ENCODE measurements at places on chromosomes 16 and 17. TPM values are rescaled to one million over a fixed set of nuclear protein-coding genes. Genes with fewer than 3 reads are reported as not detected.
A peak's percentile ranks its signal among the peaks of the same experiment; 100 is the strongest.

Gene DLX4
- under 0.01 TPM for total RNA-seq

Gene TEDC2
- total RNA-seq: 6.2 TPM

Gene PITPNM3
- 0.54 TPM for total RNA-seq

Gene TBC1D24
- total RNA-seq: 21.5 TPM

Gene CA5A
- total RNA-seq: not detected

DNA sequence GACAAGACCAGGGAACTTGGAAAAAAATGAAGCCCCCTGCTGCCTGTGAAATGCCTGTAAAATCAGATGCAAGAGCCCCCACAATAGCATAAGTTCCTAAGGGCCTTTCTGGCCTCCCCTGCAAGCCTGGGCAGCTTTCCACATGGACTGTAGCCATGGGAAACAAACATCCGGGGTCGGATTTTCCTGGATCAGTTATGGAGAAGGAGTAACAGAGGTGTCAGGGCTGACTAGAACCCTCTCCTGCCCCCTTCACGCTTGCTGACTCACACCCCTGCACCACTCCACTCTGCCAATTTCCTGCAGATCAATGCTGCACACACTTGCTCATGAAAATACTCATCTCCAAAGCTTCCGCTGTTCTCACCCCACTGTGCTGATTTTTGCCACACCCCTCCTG, 258.6 kb downstream of the CBLN1 start:
- no peak for DNase-seq

GRCh38 chr17:82849076-82849945, 9.5 kb upstream of the ZNF750 start:
- DNase-seq: no peak

- DNase-seq: no peak
These were observed 672 bp upstream of the ALKBH5 start for GRCh38 chr17:18182978-18183333.

- DNase-seq: peak; percentile 70
These were observed 3.2 kb upstream of the METRN start for GRCh38 chr16:711548-712320.

DNA sequence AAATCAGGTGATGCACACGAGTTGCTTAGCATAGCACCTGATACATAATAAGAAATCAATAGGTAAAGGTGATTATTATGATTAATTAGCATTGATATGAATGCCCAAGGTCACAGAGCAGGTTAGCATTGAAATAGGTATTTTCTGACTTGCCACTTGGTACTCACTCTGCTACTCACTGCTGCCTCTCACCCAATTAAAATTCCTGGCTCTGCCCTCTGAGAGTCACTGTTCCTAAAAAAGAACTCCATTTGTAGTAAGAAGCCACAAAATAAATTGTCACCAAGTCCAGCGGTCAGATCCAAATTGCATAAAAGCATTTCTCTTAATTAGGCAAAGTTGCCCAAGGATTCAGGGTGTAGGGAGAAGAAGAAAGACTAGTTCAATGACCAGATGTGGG, 8.9 kb upstream of the GRIN2A start:
- no peak for DNase-seq

- DNase-seq: no peak
These were observed 22.8 kb downstream of the NUP85 start for GRCh38 chr17:75228305-75228704.

GRCh38 chr16:9476744-9477143, 385.3 kb downstream of the HAPSTR1 start:
- no peak for DNase-seq

DNA sequence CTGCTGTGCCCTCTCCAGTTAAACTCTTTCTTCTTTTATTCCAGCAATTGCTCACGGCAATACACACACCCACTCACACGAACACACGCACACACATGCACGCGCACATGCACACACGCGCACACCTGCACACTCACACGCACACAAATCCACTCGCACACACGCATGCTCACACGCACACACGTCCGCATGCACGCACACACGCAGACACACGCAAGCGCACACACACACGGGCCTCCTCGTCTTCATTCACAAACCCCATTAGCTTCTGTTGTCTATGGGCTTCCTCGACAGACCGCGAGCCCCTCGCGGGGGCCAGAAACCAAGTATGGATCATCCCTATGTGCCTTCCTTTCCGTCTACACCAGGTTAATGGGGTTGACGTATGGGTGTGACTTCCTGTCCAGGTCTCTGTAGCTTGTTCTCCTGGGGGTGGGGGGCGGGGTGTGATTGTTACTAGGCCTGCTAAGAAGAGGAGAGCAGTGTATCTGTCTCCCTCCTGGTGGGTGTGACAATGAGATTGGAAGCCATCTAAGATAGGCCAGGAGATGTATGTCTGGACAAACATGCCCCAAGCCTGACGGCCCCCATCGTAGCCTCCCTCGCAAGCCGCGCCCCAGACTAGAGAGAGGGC, 670 bp upstream of the CTF1 start:
- no peak for DNase-seq

- DNase-seq: no peak
These were observed 499.7 kb downstream of the XYLT1 start for GRCh38 chr16:16971042-16971441.

GRCh38 chr16:25094596-25094995, 16.9 kb upstream of the LCMT1 start:
- DNase-seq: no peak

- no peak for DNase-seq
These were observed 116.1 kb downstream of the C16orf95 start for GRCh38 chr16:87201052-87201451.

- no peak for DNase-seq
These were observed 121.3 kb upstream of the PLCG2 start for GRCh38 chr16:81657781-81658180.

DNA sequence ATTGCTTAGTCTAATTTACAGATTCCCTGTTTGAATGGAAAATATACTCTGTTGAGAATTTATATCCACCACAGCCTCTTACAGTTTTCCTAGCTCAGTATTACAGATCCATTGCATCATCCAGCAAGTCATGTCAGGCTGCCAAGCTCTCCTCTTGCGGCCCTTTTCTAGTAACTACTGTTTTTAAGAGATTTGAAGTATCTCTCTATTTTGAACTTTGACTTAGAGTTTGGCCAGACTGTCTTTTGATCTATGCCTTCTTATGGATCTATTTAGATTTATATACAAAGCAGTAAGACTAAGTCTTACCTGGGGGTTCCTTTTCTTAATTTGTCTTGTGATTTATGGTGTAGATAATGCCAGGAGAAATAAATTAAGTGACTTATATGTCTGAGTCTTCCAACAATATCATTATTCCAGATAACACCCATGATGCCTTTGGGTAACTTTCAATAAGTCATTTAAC, 53.1 kb upstream of the ABCC11 start:
- DNase-seq: no peak

DNA sequence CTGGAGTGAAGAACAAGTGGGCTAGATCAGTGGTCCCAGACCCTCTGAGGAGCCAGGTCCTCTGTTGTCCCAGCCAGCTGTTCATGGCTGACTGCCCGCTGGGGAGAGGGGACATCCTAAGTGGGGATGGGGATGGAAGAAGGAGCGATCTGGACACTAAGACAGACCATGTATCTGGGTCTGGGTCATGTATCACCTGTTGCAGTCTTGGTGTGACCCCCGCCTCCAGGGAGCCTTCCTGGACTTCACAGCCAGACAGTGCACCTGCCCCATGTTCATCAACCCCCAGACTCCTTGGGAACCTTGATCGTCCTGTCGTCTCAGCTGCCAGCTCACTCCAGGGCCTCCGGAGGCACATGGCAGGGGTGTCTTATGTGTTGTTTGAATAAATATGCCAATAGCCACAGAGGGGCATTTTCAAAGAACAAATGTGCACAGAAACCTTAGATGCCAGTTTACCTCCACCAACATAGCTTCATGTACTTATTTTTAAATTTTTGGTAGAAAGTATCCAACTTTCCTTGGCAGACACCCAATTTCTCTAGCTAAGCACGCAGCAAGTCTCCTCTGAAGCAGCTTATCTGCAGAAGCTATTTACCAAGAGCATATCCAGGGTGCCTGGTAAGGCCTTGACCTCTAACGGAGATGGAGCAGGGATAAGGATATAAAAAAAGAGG, 43.2 kb downstream of the CRISPLD2 start:
- DNase-seq: no peak

GRCh38 chr17:17827826-17828621, 8.8 kb downstream of the SREBF1 start:
- DNase-seq: no peak

DNA sequence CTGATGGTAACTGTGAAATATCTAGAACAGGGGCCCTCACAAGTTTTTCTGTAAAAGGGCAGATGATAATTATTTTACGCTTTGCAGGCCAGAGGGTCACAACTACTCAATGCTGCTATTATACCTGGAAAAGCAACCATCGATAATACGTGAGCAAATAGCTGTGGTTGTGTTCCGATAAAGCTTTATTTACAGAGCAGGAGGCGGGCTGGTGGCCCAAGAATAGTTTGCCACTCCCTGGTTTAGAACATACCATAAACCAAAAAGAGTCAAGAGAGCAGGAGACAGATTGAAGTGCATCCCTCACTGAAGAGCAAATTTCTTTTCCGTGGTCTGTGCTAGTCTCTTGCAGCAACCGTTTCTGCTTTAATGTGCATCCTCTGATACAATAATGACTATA, 77.9 kb upstream of the DYNLRB2 start:
- no peak for DNase-seq

DNA sequence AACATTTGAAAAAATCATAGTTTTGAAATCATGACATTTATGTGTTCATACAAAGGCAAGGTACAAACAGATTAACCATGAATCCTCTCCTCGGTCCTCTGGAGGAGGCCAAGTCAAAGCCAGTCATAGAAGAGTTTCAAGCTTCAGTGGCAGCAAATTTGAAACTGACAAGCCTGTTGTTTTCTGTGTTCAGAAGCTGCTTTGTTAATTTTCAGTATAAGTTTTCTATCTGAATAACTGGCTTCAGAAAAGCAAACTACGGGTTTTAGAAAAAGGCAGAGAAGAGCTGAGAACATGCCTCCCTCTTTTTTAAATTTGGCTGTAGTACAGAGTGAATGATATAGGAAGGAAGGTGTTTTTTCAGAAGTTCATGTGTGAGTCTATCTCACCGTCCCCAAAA, 79.6 kb upstream of the CLEC18B start:
- no peak for DNase-seq

GRCh38 chr16:84082835-84083569, 33.7 kb downstream of the MBTPS1 start:
- DNase-seq: no peak

GRCh38 chr16:56600398-56600999, 7.9 kb upstream of the MT2A start:
- DNase-seq: no peak

DNA sequence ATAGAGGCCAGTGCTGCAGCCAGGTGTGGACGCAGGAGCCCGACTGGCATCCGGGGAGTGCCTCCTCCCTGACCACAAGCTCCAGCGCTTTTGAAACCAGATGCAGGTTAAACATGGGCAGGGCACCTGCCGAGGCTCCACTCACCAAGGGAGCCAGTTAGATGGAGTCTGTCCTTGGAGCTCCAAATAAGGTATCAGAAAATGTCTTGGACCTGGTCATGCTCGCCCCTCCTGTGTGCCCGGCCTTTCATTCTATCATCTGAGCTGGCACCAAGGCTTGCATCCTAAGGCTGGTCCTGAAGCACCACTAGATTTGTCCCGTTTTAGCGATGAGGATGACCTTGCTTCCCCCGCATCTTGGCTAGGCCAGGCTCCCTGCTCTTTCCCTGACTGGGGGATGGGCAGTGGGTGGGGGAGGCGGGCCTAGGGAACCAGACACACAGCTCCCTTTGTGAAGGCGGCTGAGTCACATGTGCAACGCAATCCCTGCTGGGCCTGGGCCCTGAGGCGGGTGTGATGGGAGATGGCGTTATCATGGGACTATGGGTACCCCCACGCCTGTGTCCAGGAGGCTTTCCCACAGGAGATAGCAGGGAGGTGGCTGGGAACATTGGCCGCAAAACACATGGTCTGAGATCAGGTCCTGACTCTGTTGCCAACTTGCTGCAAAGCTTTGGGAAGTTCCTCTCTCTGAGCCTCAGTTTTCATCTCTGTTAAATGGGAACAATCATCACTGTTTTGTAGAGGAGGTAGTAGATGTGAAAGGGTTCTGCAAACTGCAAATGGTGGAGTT, 5.0 kb upstream of the ADGRG1 start:
- no peak for DNase-seq

DNA sequence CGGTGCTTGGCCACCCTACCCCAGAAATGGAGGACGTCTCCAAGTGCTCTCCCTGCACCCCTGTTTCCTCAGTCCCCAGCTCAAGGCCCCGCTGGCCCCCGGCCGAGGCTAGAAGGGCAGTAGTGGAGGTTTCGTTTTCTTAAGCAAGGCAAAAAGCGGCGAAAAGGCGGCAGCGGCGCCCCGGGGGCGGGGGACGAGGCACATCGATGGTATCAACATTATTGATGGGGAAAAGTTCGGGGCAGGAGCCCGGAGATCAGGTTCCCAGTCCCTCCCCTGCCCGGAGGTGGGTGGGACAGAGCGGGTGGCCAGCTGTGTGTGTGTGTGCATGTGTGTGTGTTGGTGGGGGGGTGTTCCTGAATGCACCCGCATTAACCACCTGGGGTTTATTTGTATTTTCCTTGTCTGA, 4.1 kb upstream of the SALL1 start:
- no peak for DNase-seq

Data from hematopoietic multipotent progenitor cell (in vitro differentiated cells).